Thoracic aorta (tissue), 2 donors: ENCODE measurements at places on chromosomes 11 and 22. TPM values are rescaled to one million over a fixed set of nuclear protein-coding genes. Genes with fewer than 3 reads are reported as not detected.

The ST13 gene
- total RNA-seq = 107 TPM

GRCh38 chr22:36486619-36487384 lies 5.4 kb upstream of the TXN2 start:
- H3K4me1 ChIP-seq = peaks cover 5% of the 10 kb centered on the region
- no peak overlapping the region for H3K27ac ChIP-seq
- H3K36me3 ChIP-seq = peaks cover 5% of the 10 kb centered on the region
- DNase-seq = no peak

DNA sequence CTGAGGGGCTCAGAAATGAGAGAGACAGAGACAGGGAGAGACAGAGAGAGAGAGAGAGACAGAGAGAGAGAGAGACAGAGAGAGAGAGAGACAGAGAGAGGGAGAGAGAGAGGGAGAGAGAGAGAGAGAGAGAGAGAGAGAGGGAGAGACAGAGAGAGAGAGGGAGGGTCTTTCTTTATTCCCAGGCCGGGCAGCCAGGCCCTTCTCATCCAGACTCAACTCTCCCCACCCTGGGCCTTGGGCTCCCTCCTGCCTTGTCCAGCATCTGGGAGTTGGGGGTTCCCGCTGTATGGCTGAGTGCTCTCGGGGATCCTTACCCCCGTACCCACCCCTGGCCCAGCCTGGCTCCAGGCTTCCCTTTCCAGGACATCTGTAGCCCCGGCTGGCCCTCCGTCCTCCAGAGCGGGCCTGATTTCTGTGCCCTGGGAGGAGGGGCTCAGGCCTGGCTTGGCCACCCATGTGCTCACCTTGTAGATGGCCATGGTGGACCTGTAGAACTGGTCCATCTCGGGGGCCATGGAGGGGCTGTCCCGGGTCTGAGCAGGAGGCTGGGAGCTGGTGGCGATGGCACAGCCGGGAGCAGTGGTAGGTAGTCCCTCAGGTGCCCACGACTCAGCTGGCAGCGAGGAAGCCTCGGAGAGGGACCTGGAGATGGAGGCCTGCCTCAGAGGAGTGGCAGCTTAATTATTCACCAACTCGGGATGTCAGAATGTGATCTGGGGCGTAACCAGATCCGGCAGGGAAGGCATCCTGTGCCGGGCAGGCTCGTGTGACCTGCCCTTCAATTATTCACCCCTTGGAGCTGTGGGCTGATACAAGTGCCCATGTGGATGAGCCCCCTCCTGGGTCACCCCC lies at the start of gene BAIAP2L2:
TSS of gene BAIAP2L2 (minus strand) at position 677 of the 855 bp plus-strand sequence. CDS start at position 518, 159 bp downstream.
- no peak within 1 kb of the TSS for H3K4me3 ChIP-seq
- no peaks in the 10 kb centered on the region for H3K27me3 ChIP-seq
- no peaks in the 10 kb centered on the region for H3K36me3 ChIP-seq
- peaks cover 34% of the 10 kb centered on the region for H3K4me1 ChIP-seq
- DNase-seq = no peak
- no peak within 1 kb of the TSS for H3K27ac ChIP-seq

- no peaks in the 10 kb centered on the region for H3K4me1 ChIP-seq
- H3K27me3 ChIP-seq = no peaks in the 10 kb centered on the region
Measured at GRCh38 chr11:118267486-118267885, 3.4 kb upstream of the MPZL2 start.

DNA sequence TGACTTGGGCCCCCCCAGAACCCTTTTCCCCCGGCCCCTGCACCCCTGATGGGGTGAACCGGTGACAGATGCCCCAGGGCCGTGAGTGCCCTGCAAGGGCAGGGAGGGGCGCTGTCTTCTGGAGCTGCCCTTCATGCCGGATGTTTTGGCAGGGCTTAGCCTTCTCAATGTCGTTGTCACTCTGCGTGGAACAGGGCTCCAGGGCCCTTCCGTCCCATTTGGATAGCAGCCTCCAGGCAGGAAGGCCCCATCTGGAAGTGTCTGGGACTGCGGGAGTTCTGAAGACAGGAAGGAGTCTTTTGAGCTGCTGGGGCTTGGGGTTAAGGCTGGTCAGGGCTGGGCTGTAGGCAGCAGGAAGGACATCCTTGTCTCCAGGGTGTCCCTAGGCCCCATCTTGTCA lies 4.6 kb downstream of the FRMD8 start:
- no peak for DNase-seq
- H3K4me3 ChIP-seq = peak overlapping the region; percentile 51
- H3K27me3 ChIP-seq = no peaks in the 10 kb centered on the region
- peaks cover 17% of the 10 kb centered on the region for H3K36me3 ChIP-seq
- H3K27ac ChIP-seq = peak overlapping the region; percentile 47

The SPON1 gene
- total RNA-seq = 48.5 TPM

- no peak for DNase-seq
- no peaks in the 10 kb centered on the region for H3K36me3 ChIP-seq
- no peaks in the 10 kb centered on the region for H3K27me3 ChIP-seq
- H3K4me3 ChIP-seq = no peak overlapping the region
- no peak overlapping the region for H3K27ac ChIP-seq
Measured at GRCh38 chr11:2448661-2449547, 4.1 kb downstream of the KCNQ1 start.

The INS gene
- not detected for total RNA-seq

The EXPH5 gene
- 3.2 TPM for total RNA-seq

The PDGFB gene
- total RNA-seq = 10.8 TPM

The NELL1 gene
- total RNA-seq = not detected

The PAX6 gene
- total RNA-seq = 0.68 TPM

- H3K27ac ChIP-seq = peak overlapping the region; percentile 61
- H3K27me3 ChIP-seq = no peaks in the 10 kb centered on the region
- H3K36me3 ChIP-seq = no peaks in the 10 kb centered on the region
- H3K4me3 ChIP-seq = no peak overlapping the region
- DNase-seq = peak; percentile 22
Measured at GRCh38 chr11:112523477-112523876, 262.8 kb upstream of the PLET1 start.

DNA sequence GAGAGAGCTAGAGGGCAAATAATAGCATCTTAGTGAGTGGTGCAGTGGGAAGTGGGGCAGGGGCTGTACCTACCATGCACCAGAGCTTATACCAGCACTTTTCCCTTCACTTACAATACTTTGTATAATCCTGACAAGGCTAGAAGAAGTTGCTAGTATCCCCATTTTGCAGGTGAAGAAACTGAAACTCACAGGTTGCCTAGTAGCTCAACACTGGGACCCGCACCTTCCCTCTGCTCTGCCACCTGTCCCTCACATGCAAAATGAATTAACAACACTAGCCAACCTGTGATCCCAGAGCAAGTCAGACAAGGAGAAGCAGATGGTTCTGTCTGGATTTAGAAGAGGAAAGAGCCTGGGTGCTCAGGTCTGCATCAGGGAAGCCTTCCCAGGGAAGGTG lies 510.4 kb downstream of the BUD13 start:
- H3K27ac ChIP-seq = no peak overlapping the region
- H3K27me3 ChIP-seq = no peaks in the 10 kb centered on the region
- no peaks in the 10 kb centered on the region for H3K36me3 ChIP-seq
- no peak overlapping the region for H3K4me3 ChIP-seq
- no peaks in the 10 kb centered on the region for H3K4me1 ChIP-seq

DNA sequence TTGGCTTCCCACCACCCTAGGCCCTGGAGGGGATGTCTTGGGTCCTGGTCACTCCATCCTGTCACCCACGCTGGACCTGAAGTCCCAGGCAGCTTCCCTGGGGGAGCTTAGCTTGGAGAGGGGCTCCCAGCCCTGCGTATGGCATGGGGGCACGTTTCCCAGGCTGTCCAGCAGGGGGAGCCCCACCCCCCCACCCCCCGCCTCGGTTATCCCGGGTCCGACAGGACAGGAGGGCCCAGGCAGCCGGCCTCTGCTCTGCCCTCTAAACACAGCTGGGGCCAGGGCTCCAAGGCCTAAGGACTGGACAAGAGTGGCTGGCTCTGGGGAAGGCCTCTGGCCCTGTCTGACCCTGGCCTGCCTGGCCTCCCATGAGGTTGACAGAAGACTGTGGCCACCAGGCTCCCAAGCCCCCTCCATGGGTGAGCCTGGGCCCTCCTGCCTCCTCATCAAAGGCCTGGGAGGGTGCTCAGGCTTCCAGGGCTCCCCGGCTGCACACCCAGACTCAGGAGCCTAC lies 104.8 kb downstream of the NECTIN1 start:
- no peak overlapping the region for H3K27ac ChIP-seq
- no peaks in the 10 kb centered on the region for H3K27me3 ChIP-seq
- H3K4me1 ChIP-seq = peaks cover 8% of the 10 kb centered on the region
- no peaks in the 10 kb centered on the region for H3K36me3 ChIP-seq
- DNase-seq = no peak
- no peak overlapping the region for H3K4me3 ChIP-seq

GRCh38 chr11:117315285-117316196 lies 515 bp downstream of the BACE1 start:
- DNase-seq = no peak
- H3K36me3 ChIP-seq = no peaks in the 10 kb centered on the region
- H3K4me3 ChIP-seq = peak overlapping the region; percentile 97
- peaks cover 24% of the 10 kb centered on the region for H3K4me1 ChIP-seq

The OR51I1 gene
- total RNA-seq = not detected

The CELF1 gene
- 112 TPM for total RNA-seq

The BACE1 gene
- total RNA-seq = 37.2 TPM

GRCh38 chr11:119029069-119029339 lies 1.7 kb downstream of the SLC37A4 start:
- peaks cover 8% of the 10 kb centered on the region for H3K4me1 ChIP-seq
- no peak overlapping the region for H3K4me3 ChIP-seq
- peaks cover 7% of the 10 kb centered on the region for H3K36me3 ChIP-seq
- no peaks in the 10 kb centered on the region for H3K27me3 ChIP-seq
- no peak overlapping the region for H3K27ac ChIP-seq

DNA sequence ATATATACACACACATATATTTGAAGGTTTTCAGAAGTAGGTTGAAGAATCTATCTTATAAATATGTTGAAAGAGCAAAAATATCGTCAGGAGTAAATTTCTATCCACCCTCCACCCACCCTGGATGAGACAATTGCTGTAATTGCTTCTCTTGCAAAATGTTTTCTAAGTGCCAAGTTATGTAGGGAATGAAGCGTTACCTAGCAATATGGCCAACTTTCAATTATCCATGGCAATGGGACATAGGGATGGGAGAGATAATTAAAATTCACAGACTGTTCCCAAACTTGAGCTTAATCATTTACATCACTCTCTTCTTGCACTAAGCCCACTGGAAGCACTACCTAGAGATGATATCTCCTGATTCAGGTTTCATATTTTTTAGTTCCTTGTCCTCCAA lies 806.2 kb upstream of the RAG2 start:
- no peak overlapping the region for H3K27ac ChIP-seq
- DNase-seq = no peak
- no peaks in the 10 kb centered on the region for H3K4me1 ChIP-seq
- H3K4me3 ChIP-seq = no peak overlapping the region
- no peaks in the 10 kb centered on the region for H3K36me3 ChIP-seq
- H3K27me3 ChIP-seq = no peaks in the 10 kb centered on the region

The NLRP14 gene
- total RNA-seq = not detected

DNA sequence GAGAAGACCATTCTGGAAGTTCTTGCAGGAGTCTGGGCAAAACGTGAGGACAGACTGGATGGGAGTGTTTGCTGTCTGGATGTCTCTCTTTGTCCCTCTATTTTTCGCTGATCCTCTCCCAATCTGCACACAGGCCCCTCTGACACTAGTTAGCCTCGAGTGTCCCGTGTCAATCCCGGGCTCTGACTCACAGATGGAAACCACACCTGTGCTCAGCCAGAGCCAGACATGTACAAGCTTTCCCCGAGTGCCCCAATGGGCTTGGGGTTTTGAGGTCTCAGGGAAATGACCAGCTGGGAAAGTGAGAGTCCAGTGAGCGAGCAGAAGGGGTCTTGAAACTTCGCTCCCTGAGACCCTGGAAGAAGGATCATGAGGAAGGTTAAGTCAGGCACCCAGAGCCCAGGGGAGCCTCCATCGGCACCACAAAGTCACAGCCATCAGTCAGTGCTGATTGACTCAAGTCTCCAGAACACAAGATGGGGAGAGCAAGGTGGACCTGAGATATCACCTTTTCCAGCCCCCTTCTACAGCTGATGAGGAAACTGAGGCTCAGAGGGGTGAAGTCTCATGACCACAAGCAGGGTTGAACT lies 13.9 kb downstream of the APOL2 start:
- H3K4me3 ChIP-seq = no peak overlapping the region
- DNase-seq = no peak
- H3K4me1 ChIP-seq = no peaks in the 10 kb centered on the region
- no peaks in the 10 kb centered on the region for H3K27me3 ChIP-seq

- H3K4me1 ChIP-seq = peaks cover 88% of the 10 kb centered on the region
- no peak for DNase-seq
- no peak overlapping the region for H3K4me3 ChIP-seq
- no peaks in the 10 kb centered on the region for H3K36me3 ChIP-seq
- H3K27ac ChIP-seq = peak overlapping the region; percentile 82
Measured at GRCh38 chr11:26844963-26845362, 123.1 kb upstream of the SLC5A12 start.
